ENCODE measurements at places on chromosomes 1 and 21. TPM values are rescaled to one million over a fixed set of nuclear protein-coding genes. Genes with fewer than 3 reads are reported as not detected.

DNA sequence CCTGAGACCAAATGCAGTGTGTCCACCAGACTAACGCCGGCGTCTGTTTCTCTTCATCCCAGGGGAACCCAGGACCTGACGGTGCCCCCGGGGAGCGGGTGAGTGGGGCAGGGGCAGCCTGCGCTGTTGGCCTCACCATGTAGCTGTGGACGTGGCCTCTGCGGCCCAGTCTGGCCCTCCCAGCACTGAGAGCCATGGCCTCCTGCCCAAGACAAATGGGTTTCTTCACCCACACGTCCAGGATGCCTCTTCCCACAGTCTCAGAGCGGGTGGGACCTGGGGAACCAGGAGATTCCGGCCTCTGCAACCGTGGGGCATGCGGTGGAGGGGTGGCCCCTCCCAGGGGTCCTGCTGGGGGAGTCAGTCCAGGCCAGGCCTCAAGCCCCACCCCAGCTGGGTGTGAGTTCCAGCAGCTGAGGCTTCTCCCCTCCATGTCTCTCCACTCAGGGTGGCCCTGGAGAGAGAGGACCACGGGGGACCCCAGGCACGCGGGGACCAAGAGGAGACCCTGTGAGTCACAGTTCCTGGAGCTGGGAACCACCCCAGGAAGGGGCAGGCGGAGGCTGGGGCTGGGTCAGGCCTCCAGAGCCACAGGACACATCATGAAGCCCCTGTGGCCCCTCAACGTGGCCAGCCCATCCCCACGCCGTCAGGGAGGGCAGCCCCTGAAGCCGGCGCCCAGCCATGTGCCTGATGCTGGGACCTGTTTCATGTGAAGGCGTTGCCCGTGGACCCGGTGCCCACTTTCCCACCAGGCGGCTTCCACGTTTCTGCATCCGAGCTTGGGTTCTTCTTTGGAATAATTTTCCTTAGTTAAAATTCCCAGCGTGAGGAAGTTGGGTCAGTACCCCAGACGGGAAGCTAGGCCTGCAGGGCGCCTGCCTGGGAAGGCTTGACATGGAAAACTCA, 11.0 kb downstream of the COL6A1 start:
- peak; percentile 62 for DNase-seq

- no peak for DNase-seq
Measured at GRCh38 chr1:154807048-154807591, 63.0 kb downstream of the KCNN3 start.

DNA sequence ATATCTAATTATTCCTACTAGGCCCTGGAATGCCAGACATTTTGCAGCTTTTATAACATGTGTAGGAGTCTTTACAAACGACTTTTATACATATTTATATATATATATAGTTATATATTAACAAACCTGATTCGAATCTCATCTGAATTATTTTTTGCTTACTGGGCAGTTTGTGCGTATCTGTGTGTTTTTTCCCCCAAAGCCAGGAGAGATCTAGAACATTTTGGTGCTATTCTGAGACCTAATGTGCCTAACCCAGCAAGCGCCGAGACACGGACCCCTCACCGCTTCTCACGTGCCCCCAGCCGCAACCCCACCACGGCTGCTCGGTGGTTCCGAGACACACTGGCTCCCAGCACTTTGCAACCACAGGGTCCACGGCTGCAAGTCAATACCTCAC, 54.8 kb downstream of the CASZ1 start:
- no peak for DNase-seq

DNA sequence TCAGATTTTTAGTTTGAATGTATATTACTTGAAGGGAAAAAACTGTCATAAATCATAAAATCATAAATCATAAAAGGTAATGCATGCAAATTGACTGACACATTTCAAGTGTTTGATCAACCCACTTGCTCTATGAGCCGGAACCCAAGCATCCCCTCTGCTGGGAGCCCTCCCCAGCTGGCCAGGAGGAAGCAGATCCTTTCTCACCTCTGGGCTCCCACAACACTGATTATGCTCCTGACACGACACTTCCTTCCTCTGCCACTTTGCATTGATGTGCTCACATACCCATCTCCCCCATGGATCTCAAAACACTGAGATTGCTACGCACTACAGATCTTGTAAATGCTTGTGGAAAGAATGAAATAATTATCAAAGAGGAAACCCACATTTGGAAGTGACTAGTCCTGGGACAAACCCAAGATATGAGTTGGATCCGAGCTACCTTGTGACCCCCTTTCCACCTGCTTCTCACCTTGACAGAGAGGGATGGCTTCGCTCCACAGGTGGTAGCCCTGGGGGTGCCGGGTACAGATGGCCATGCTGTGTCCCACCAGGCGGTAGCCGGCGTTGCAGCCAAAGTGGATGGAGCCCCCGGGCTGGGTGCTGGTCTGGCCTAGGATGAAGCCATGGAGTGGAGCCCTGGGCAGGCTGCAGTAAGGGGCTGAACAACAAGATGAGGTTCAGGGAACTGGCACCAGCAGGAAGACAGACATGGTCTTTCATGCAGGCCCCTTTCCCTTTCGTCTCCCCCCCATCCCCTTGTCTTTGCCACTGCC, 104.6 kb downstream of the ZSCAN20 start:
- no peak for DNase-seq

- DNase-seq = no peak
Measured at GRCh38 chr1:207453710-207454045, 450 bp upstream of the CR2 start.

DNA sequence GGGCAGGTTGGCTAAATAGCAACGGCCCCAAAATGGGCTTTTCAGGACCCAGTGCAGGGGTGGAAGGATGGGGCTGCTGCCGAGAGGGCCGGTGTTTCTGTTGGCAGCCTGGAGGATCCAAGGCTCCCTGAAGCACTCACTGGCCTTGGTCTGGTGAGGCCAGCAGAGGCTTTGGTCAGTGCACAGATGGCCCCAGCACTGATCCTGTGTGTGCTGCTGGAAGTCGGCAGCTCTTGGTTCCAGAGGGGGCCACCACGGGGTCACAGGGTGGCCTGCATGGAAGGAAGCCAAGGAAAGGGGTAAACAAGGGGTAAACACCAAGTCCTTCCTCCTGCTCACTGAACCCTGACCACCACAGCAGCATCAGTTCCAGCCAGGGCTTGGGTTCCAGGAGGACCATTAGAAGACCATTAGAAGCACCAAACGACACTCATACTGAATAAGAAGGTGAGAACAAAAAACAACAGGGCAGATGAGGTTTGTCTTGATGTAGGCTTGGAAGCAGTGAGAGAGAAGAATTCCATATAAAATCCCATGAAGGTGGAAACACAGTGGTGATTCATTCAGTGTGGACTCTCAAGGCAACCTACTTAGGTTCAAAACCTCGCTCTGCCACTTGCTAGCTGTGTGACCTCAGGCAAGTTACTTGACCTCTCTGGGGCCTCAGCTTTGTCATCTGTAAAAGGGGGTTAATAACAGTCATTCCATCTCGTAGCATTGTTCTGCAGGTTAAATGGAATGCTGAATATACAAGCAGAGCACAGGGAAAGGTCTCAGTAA, 184.5 kb downstream of the RUNX1 start:
- no peak for DNase-seq

The CXADR gene
- 25.8 TPM for total RNA-seq

The SYT11 gene
- total RNA-seq = 15.5 TPM

The IFI44L gene
- 3.3 TPM for total RNA-seq

The DNAH14 gene
- total RNA-seq = 7.7 TPM

The ZC3H12A gene
- total RNA-seq = 13.5 TPM

All from right atrium auricular region (tissue), 2 donors.